Trophoblast cell (in vitro differentiated cells and primary cell): ENCODE measurements at places on chromosomes 4 and X.

- no peak for DNase-seq
These were observed 11.8 kb downstream of the RBM10 start for GRCh38 chrX:47156611-47157520.

GRCh38 chr4:140089216-140089615 lies 64.8 kb downstream of the MAML3 start:
- no peak for DNase-seq

- no peak for DNase-seq
These were observed 57.1 kb upstream of the MED14 start for GRCh38 chrX:40792433-40792832.

- DNase-seq = no peak
These were observed 40.5 kb downstream of the HMGB2 start for GRCh38 chr4:173293663-173294062.

DNA sequence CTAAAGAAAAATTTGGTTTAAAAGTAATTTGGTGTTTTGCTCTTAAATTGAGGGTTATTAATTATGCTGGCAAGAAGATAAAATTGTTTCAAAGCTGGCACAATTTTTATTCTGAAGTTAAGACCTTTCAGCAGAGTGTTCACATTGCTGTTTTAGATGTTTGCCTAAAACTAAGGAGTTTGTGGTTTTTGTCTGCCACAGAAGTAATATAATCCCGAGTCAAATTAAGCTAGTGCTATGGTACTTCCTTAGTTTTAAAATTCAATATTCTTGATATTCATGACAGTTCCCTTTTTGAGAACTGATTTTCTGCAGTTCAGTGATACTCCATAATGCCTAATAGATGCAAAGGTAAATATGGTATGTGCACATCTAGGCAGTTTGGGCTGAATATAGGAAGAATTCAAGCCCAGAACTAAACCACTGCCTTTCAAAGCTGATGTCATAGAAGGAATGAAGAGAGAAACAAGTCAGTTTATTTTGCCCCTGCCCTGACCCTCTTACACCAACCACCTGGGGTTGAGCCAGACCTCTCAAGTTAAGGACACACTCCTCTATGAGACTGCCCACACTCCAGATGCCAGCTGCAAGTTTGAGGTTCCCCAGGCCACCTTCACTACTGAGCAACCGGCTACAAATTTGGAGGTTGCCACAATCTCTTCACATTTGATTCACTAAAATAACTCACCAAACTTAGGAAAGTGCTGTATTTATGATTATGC lies 32.1 kb upstream of the VEGFC start:
- DNase-seq = no peak

DNA sequence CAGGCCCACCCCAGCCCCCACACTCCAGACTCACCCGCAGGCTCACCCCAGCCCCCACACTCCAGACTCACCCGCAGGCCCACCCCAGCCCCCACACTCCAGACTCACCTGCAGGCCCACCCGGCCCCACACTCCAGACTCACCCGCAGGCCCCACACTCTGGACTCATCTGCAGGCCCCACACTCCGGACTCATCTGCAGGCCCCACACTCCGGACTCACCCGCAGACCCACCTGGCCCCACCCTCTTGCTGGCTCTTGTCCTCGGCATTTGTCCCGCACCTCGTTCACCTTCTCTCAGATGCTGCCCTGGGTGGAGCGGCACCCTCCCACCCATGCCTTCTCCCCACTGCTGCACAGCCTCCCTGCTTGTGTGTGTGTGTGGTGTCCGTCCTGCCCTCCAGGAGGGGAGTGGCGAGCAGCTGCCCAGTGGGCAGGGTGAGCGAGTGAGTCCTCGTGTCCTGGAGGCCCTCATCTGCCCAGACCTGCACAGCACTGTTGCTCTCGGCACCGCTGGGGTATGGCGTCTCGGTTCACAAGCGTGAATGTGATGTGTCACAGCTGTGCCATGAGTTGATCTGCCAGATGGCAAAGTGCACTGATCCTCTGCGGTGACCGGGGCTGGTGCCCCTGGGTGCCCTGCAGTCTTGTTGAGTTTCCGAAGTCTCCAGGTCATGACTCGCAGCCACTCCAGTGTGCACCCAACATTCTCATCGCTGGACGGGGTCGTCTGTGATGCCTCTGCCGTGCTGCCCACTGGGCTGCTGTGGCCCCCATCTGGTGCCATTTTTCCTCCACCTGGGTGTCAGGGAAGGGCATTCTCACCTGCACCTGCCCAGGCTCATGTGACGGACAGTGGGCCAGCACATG lies 27.7 kb downstream of the MAEA start:
- no peak for DNase-seq

DNA sequence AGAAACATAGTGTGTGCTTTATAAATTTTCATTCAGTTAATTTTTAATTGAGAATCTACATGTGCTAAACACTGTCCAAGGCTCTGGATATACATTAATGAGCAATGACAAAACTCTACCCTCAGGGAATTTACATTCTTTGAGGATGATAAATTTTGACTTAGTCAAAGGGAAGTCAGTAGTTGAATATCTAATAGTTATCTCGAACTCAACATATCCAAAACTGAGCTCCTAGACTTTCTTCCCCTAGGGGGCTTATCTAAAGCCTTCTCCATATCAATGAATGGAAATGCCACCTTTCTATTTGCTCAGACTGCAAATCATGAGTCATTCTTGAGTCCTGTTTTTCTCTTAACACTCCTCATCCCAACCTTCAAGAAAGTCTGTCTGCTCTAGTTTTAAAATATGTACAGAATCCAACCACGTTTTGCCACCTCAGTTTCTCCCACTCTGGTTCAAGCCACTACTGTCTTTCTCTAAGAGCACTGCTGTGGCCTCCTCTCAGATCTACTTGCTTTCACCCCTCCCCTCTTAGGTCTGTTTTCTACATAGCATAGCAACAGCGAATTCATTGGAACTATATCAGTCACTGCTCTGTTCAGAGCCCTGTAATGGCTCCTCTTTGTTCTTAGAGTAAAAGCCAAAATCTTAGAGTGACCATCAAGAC lies 9.5 kb downstream of the PARM1 start:
- peak; percentile 84 for DNase-seq

DNA sequence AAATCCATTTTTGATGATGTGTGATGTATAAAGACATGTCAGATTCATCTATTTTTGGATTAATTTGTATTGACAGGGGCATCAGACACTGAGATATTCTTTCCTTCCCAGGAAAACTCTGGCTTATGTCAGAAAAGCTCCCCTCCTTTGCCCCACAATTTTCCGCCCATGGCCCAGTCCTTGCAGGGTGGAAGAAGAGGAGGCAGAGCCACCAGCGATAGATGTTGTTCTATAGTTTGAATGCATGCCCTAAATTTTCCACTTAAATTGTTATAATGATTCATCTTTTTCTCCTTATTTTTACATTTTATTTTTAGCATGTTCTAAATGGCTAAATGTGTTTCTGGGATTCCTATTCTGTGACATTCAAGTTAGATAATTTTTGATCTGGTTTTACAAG lies 149.3 kb downstream of the ARAP2 start:
- DNase-seq = no peak
